ENCODE measurements at places on chromosomes 7 and 10.

GRCh38 chr7:130351791-130352090 is 7.1 kb downstream of the CPA5 start:
- no peak for DNase-seq

DNA sequence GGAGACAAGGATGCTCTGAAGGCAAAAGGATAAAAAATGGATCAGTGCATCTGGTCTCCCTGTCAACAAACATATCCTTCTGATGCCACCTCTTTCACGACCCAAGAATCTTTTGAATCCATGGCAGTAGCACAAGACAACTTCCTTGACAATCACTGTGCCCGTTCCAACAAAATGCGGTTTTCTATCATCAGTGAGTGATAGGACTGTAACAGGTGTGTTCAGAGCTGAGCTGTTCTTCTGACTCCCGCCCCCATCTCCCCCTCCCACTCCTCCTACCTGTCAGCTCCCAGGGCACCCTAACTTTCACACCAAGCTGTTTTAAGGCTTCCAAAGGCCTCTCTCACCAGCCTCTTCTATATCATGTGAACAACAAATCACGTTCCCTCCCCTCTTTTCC is 74.8 kb downstream of the PARD3 start:
- DNase-seq = no peak

DNA sequence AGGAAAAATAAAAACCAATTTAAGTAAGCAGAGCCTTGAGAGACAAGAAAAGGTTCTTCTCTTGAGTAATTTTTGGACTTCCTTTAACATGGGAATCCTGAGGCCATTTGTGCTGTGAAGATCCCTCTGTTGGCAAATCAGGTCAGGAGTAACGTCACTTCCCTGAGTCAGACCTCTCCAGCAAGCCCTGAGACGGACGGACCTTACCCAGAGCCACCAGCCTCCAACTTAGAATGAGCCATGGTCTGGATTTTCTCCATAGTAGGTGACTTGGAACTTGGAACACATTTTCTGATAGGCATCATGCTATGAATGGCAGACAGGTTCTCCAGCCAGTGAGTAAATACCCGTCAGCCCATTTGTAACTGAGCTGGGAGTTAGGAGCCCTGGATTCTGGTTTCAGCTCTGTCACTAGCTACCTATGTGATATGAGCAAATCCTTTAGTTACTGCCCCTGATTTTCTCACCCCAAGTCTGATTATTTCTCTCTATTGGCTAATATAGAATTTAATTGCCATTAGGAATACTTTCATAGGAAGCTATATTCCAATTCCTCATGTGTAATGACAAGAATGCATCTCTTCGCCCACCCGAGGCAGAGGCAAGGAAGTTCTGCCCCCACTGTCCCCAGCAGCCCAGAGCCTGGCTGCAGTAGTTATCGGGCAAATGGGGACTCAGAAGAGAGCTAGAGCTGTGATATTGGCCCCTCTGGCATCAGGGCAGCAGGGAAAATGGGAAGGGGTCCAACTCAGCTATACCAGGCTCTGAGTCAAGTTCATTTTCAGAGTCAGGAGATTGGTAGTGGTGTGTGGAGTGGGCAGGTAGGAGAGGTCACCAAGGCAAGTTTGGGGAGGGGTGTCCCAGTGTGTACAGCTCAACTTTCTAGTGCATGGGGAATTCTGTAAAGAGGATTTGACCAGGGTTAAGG is 153.7 kb upstream of the AGK start:
- no peak for DNase-seq

DNA sequence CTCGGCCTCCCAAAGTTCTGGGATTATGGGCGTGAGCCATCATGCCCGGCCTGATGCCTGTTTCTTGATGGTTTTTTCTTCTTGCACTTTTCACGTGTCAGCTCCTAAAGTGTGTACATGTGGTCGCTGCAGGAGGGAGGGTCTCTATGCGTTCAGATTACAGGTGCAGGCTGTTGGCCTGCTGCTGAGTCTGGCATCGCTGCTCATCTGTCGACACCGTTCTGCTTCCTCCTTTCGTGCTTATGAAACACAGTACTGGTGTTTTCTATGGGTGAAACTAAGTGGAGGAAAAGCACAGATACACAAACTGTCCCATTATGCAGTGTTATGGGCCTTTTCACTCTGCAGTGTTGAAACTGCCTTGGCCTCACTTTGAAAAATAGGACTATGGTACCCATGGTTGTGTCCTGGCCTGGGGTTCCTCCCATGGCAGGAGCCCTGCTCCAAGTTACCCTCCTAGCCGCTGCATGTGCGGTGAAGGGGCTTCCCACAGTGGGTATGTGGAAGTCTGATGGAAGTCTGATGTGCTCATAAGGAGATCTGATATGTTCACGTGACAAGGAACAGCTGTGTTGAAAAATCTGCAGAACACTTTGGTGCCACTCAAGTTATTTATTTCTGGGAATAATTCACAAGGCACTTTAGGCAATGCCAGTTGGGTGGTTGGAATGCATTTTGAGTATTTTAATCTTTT is 23.5 kb downstream of the OGDH start:
- peak; percentile 45 for DNase-seq

GRCh38 chr7:159130199-159130775 is 14.4 kb downstream of the VIPR2 start:
- no peak for DNase-seq

- DNase-seq = no peak
Measured at GRCh38 chr10:29543715-29544114, 91.1 kb downstream of the SVIL start.

GRCh38 chr7:12490107-12490688 is 80.3 kb upstream of the SCIN start:
- DNase-seq = peak; percentile 39

DNA sequence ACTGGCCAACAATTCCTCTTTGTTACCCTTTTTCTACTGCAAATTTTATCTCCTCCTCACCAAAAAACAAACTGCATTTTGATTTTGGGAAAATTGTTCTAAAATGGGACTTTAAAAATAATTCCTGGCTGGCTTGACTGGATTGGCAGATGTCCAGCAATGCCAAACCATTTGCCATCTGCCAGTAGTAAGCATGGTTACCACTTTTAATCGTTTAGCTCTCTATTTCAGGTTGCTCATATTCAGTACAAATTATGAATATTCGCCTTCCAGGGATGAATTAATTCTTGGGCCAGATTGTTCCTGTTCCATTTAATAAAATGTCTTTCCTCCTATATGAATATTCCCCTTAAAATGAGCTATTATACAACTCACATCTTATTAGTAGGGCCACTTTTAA is 35.7 kb downstream of the SMNDC1 start:
- no peak for DNase-seq

GRCh38 chr7:50480797-50481196 is 30.6 kb upstream of the FIGNL1 start:
- no peak for DNase-seq

DNA sequence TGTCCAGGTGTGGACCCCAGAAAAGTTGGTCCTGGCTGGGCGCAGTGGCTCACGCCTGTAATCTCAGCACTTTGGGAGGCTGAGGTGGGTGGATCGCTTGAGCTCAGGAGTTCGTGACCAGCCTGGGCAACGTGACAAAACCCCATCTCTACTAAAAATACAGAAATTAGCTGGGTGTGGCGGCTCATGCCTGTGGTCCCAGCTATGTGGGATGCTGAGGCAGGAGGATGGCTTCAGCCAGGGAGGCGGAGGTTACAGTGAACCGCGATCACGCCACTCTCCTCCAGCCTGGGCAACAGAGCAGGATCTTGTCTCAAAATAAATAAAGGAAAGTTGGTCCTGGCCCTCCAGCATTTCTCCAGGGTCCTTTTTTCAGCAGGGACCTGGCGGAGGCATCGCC is 1.4 kb downstream of the NUDT1 start:
- no peak for DNase-seq

GRCh38 chr7:167090-167855 is 25.1 kb upstream of the FAM20C start:
- DNase-seq = peak; percentile 66

DNA sequence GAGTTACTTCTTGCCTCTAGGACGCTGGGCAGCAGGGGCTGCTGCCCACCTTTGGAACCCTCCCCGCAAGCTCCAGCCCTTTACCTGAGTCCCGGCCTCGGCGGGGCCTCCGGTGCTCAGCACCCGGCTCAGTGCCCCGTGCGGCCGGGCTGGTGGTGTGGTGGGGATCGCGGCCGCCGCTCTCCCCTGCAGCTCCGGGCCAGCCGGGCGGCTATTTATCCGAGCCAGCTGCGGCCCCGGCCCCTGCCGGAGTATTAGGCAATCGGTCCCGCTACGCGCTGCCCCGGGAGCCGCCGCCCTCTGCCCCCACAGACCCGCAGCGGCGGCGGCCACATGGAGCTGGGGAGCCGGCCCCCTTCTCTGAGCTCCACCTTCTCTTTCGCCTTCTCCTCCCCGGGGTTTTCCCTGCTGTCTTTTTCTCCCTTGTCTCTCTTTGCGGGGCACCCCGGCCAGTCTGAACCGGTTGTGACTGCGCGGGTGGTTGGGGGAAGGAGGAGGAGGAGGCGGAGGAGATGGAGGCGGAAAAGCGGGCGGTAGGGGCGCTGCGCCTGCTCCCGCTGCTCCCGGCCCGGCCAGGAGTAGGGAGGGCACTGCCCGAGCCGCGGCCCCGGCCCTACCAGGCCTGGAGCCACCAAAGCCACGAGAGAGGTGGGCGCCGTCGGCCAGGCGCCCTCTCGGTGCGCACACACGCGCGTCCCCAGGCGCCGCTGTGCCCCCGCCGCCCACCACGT is at the start of gene SLC16A9:
TSS of gene SLC16A9 (minus strand) at position 456 of the 731 bp plus-strand sequence. CDS start 25,559 bp downstream, outside the sequence.
- DNase-seq = peak; percentile 29

DNA sequence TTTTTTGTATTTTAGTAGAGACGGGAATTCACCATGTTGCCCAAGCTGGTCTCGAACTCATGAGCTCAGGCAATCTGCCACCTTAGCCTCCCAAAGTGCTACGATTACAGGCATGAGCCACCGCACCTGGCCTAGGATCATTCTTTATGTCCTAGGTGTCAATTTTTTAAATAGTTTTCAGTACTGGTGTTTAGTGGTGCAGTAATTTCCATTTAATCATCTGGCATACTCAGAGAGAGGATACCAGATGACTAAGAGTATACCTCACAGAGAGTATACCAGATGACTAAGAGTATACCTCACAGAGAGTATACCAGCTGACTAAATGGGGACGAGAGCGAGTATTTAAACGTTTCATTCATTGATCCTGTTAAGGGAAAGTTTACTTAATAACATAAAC is 37.3 kb upstream of the TMEM248 start:
- no peak for DNase-seq

GRCh38 chr7:102251531-102252365 is 34.9 kb upstream of the SH2B2 start:
- DNase-seq = no peak

DNA sequence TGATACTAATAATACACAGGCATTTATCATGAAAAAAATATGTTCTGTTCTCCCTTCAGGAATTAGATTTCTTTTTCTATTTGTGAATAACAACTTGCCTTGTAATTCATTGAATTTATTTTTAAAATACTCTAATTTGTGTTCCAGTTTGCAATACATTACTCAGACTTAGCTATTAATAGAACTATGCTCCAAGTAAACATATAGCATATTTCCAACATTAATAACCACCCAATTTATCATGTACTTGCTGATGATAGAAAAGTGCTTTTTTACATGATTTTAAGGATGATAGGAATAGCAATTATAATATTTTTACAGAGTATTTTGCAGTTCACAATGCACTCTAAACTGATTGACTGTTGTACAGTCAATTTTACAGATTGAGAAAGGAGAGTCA is 338.8 kb upstream of the SEMA3D start:
- DNase-seq = no peak

DNA sequence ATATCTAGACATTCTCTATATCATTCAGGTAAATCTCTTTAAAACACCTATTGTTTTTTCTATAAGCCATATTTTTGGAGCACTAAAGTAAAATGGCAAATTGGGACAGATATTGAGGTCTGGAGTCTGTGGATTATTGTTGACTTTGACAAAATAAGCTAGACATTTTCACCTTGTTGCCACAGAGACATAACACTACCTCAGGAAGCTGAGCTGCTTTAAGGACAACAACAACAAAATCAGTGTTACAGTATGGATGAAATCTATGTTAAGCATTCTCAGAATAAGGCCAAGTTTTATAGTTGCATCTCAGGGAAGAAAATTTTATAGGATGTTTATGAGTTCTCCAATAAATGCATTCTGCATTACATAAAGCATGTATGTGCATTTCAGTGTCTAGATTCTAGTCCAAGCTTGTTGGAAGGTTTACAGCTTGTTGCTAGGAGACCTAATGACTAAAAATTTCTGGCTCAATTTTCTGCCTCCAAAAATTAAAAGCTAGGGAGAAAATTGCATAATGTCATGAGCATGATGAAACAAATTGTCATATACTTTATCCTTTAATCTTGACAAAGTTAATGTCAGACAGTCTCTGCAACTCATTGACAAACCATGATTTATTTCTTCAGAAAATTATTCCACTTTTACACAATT is 18.3 kb downstream of the LIPM start:
- DNase-seq = no peak

DNA sequence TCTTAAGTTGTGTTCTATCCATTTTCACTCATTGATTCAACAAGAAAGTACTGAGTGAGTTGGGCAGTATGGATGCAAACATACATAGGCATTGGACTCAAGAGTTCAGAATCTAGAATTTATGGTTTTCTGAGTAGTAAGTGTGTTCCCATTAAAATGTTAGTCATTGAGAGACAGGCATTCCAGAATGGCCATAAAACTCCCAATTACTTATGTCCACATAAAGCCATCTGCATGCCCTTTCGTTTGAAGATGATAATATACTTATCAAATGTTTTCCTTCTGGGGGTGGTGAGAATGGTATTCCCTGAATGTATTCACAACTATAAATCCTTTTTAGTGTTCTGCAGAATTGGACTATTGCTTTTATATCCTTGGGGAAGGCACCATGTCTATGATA is 131.6 kb downstream of the CD36 start:
- no peak for DNase-seq

DNA sequence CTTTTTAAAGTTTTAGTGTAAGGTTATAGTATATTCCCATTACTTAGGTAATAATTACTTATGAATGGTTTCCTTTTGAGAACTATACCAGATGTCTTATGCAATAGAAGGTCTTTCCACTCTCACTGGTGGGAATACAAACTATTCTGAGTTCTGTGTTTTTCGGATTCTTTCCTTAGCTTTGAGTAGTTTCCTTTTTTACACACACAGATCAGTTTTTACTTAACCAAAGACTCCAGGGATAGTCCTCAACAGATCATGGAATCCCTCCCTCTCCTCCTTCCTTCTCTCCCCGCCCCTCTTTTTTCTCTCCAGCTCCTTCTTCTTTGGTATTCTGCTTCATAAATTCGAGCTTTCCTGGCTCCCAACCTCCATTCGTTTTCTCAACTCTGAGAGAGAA is 13.3 kb downstream of the COPG2 start:
- DNase-seq = no peak

DNA sequence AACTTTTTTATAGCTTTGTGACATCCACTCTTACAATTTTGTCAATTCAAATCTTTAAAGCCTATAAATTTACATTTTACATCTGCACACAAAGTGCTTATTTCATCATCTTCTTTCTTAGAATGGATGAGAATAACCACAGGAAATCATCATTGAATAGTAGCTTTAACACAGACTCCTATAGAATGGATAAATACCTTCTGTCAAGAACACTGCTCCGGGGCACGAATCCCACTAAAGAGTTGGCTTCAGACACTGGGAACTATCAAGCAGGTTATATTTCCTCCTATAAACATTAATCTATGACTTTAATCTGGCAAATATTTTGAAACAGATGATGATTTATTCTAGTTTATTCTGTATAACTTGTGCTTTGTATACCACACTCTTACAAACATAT is 269.7 kb upstream of the TPK1 start:
- DNase-seq = no peak

Measured in suppressor macrophage treated with lipopolysaccharide for 4 hours (primary cell).